ENCODE measurements at places on chromosomes 4 and X.

GRCh38 chr4:41079881-41080560 lies 134.3 kb downstream of the APBB2 start:
- peak; percentile 53 for DNase-seq

DNA sequence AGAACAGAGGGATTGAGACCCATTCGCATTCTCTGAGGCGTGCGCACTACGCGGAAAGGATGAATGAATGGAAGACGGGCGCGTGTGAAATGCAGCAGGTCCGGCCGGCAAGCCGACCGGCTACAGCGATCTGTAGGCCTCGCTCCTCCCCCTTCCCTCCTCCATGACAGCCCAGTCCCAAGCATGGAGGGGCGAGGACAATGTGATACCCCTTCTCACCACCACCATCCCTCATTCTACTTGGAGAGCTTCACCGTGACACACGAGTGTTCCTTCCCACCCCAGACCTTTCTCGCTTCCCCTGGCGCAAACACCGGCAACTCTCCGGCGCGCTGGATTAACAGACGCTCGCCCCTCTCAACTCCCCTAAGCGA lies 815 bp downstream of the EIF4E start:
- peak; percentile 89 for DNase-seq

DNA sequence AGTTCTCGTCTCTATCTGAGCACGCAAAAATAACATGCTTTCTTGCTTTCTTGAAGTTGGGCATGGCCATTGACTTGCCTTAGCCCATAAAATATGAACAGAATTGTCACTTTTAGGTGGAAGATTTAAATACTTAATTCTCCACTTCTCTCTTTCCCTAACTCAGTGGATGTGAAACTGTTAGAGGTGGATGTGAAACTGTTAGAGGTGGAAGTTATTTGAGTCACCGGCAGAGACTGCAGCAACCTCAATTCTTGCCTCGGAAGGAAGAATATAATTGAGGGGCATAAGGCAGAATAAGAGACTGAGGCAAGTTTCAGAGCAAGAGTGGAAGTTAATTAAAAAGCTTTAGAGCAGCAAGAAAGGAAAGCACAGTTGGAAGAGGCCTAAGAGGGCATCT lies 2.8 kb upstream of the PARM1 start:
- DNase-seq: no peak

DNA sequence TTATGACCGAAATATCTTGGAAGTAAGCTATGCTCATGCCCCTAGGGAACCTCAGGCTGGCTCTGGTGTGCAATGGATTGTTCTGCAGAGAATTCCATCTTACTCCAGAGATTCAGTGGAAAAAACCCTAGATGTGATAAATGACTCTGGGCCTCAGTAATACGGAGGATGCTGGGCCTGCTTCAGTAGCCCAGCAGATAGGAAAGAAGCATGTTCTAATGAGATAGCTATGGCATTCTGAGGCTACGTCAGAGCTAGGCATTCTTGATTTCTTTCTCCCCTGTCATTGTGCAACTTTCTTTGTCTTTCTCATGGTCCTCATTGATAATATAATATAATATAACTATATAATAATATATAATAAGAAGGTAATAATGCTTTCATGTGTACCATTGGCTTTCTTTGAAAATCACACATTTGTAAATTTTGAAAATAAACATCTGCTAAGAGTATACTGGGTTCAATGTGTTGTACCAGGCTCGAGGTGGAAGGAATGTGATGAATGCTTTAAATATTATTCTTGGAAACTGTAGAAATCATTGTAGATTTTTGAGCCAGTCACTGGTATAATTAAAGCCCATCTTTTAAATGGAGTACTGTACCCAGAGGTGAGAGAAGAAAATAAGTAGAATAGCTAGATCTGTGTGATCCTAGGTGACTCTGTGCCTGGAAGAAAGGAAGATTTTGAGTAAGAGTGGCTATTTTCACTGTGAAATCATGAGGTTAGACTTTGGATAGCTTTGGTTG lies 152.0 kb downstream of the IL15 start:
- DNase-seq: no peak

GRCh38 chr4:3016961-3017360 lies 53.6 kb downstream of the GRK4 start:
- no peak for DNase-seq

GRCh38 chrX:54922547-54922946 lies 1.9 kb downstream of the TRO start:
- DNase-seq: no peak

DNA sequence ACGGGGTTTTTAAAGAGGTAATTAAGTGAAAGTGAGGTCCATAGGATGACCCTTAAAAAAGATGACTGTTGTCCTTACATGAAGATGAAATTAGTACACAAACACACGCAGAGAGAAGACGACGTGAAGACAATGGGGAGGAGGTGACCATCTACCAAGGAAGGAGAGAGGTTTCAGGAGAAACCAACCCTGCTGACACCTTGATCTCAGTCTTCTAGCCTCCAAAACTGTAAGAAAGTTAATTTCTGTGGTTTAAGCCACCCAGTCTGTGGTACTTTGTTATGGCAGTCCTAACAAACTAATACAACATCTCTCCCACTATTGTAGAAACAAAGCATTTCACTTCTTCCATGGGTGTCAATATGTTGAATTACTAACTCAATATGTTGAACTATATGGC lies 139.6 kb upstream of the ATOH1 start:
- DNase-seq: no peak

- DNase-seq: no peak
Observed at GRCh38 chr4:10496200-10496599, 39.0 kb upstream of the ZNF518B start.

DNA sequence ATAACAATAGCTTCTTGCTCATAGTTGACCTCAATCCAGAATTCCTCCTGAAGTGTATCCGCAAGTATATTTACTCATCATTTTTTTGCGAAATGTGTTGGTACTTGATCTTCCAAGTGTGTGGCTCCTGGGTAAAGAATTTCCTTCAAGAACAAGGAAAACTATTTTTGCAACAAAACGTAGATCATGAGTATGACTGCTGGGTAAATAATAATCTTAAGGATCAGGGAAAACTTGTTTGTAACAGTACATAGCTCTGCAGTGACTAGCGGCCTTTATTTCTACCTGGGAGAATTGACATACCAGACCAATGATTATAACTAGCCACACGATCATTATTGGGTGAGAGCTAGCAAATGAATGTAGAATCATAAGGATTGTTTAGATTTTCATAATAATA lies 1311.7 kb downstream of the ARAP2 start:
- no peak for DNase-seq

- DNase-seq: no peak
Observed at GRCh38 chr4:25486171-25486570, 109.1 kb downstream of the ANAPC4 start.

DNA sequence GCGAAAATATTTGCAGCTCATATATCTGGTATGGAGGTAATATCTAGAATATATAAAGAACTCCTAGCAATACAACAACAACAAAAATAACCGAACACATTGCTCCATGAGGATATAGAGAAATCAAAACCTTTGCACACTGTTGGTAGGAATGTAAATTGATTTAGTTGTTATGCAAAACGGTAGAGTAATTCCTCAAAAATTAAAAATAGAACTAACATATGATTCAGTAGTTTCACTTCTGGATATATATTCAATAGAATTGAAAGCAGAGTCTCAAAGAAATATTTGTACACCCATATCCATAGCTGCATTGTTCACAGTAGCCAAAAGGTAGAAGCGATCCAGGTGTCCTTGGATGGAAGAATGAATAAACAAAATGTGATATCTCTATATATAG lies 203.0 kb upstream of the CNKSR2 start:
- DNase-seq: no peak

- peak; percentile 80 for DNase-seq
Observed at GRCh38 chrX:18640686-18641085, 31.2 kb downstream of the RS1 start.

DNA sequence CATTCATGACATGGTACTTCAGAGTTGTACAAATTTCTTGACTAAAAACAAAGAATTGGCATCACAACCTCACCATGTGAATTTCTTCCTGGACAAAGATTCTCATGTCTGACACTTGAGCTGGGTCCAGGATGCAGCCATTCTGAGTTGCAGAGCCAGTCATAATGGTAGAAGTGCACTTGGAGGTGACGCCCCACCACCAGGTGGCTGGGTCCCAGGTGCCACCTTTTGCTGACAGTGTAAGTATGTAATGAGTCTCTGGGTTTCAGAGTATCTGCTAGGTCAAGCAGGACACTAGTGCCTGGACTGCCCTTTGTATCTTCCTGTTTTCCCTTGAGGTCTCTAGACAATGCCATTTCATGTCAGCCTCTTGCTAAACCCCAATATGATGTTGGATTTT lies 36.6 kb upstream of the WDR1 start:
- DNase-seq: no peak

DNA sequence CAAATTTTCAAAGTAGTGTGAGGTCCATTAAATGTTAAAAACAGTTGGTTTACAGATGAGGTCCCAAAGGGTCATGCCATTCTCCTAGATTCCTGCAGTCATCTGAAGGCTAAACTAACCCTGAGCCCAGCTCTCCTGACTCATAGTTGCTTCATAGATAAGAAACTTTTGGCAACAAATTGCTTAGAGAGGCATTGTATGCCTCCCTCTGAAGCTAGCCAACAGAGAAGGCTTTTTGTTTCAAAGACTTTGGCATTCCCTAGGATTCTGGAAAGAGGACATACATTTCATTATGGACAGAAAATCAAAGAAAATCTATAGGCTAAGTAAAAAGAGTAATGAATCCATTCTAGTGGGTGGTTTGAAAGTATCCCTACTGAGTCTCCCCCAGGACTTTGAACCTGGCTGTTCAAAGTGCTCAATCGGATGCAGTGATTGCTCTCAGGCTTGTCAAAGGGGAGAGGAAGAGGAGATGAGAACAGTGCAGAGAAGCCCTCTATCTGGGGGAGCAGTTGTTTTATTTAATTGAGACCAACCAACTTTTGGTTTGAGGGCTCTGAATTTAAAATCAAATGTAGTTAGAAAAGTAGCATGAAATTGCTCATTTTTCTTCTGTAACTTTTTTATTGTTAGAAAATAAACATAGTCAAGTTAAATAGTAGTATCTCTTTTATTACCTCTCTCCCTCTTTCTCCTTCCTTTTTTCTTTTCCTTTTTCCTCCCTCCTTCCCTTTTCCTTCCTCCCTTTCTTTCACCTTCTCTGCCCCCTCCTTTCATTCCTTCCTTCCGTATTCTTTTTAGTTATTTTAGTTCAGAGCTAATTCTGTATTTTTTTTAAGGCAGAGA lies 72.3 kb upstream of the ZNF518B start:
- DNase-seq: no peak

GRCh38 chr4:105896461-105896942 lies 1.2 kb downstream of the NPNT start:
- no peak for DNase-seq

GRCh38 chrX:120840827-120841226 lies 34.8 kb downstream of the CT47B1 start:
- DNase-seq: peak; percentile 4
